CD4-positive, alpha-beta T cell treated with Interferon alpha-2 for 1 hour (primary cell): ENCODE measurements at places on chromosomes 2 and 18.
A peak's percentile ranks its signal among the peaks of the same experiment; 100 is the strongest.

GRCh38 chr2:225010804-225011203, 31.5 kb downstream of the DOCK10 start:
- no peak for DNase-seq

DNA sequence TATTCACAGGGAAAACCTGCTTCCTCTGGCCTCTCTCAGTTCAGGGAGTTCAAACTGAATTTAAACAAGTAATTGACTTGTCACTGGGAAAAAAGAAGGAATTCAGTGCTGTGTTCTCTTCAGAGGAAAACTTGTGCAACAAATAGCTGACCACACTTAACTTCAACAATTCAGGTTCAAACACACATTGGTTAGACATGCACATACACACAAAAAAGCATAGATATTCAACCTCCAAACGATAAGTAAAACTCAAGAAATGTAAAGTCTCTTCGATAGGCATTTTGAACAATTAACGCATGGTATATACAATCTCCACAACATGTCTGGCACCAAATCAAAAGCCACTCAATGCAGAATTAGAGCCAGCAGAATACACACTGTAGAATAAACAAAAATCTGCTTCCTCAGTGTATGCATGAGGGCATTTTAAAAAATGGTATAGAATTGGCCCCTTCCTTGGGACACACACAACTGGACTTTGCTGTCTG, 269.0 kb downstream of the TCF4 start:
- no peak for DNase-seq

GRCh38 chr18:36386150-36386920, 88.8 kb downstream of the FHOD3 start:
- no peak for DNase-seq

GRCh38 chr2:10271946-10272345, 30.8 kb upstream of the HPCAL1 start:
- DNase-seq = no peak

DNA sequence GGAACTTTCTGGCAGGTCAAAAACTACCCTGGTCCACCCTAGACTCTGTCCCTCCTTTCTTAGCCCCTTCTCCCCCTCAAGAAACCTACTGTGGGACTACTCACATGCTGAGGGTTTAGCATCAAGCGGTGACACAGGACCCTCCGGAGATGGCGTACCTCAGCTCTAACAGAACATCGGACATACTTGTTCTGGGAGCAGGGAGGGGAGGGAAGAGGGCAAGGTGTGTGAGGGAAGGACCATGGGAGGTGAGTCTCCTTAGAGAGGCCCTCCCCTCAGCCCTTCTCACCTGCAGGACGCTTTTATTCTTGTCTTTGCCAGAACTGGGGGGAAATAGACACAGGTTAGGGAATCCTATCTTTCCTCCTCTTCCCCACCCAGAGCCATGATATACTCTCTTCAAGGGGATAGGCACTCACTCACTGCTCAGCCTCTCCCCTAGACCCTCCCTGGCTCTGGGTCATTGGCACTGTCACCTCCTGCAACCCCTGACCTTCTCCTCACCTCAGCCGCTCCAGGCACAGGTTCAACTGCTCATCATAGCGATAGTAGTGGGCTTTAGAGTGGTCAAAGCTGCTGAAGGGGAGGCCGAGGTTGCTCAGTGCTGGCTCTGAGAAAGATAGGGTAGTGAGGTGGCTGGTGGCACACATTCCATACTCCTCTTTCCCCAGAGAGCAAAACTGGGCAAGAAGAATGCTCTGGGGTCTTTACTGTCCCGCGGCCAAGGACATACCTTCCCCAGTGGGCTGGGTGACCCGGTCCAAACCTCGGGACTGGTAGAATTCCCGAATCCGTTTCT, 1.8 kb downstream of the PCGF1 start:
- no peak for DNase-seq

DNA sequence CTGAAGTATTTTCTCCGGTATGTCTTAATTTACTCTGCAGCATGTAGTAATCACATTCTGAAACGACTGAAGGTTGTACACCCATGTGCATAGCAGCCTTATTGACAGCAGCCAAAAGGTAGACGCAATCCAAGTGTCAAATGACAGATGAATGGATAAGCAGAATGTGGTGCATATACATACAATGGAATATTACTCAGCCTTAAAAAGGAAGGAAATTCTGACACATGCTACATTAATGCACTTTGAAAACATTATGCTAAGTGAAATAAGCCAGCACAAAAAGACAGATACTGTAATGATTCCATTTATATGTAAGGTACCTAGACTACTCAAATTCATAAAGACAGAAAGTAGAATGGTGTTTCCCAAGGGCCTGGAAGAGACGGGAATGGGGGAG, 88.0 kb upstream of the EFEMP1 start:
- no peak for DNase-seq

GRCh38 chr2:237122214-237122666, 36.6 kb downstream of the COPS8 start:
- DNase-seq = peak; percentile 3

- DNase-seq = no peak
These were observed 459.3 kb downstream of the MBD2 start for GRCh38 chr18:53765211-53765610.

- no peak for DNase-seq
These were observed 60.3 kb upstream of the DYNC1I2 start for GRCh38 chr2:171626949-171627348.

- DNase-seq = no peak
These were observed 74.6 kb upstream of the UNC80 start for GRCh38 chr2:209696836-209697711.

- no peak for DNase-seq
These were observed 58.9 kb upstream of the SLC1A4 start for GRCh38 chr2:64930258-64930671.

DNA sequence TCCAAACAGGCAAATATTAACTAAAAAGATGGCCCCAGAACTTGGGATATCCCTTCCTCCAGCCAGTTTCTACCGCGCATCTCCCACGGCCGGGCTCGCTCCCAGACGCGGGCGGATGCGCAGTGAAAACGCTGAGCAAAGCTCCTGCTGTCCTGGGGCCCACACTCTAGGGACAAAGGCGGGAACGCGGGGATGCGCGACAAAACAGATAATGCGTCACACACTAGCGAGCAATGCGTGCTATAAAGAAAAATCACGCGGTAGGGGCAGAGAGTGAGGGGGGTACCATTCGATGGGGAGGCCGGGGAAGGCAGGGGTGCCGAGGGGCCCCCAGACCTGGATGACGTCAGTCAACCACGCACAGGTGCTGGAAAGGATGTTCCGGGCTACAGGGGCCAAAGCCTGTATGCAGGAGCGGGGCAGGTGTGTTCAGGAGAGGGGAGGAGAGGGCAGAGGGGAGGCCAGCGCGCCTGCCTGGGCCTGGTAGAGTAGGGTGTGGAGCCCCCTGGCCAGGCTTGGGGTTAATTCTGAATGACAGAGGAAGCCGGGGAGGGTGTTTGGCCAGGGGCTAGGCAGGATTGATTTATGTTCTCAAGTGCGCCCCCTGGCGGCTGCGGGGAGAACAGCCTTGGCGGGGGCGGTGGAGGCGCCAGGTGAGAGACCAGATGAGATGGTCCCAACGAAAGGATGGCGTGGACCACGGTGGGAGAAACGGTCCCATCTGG, 14.9 kb upstream of the ITM2C start:
- DNase-seq = peak; percentile 55

- no peak for DNase-seq
These were observed 135.5 kb downstream of the PDE1A start for GRCh38 chr2:182291296-182291695.

GRCh38 chr18:79026491-79026890, 42.7 kb upstream of the ATP9B start:
- no peak for DNase-seq

- DNase-seq = no peak
These were observed 132.8 kb upstream of the TMEFF2 start for GRCh38 chr2:192327576-192327975.

DNA sequence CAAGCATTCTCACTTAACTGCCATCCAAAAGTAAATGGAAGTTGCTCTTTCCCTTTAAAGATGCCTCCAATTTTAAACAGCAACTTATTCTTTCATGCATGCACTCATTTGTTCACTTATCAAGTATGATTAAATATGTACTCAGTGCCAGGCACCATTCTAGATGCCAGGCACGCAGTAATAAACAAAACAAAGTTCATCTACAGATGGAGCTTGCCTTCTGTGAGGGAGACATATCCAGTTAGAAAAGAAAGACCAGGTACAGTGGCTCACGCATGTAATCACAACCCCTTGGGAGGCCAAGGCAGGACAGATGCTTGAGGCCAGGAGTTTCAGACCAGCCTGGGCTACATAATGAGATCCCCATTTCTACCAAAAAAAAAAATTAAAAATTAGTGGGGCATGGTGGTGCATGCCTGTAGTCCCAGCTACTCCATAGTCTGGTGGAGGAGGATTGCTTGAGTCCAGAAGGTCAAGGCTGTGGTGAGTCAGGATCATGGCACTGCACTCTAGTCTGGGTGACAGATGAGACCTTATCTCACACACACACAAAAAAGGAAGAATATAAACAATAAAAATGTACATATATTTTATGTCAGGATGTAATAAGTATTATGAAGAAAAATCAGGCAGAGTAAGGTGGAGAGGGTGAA, 19.2 kb upstream of the CCDC141 start:
- DNase-seq = no peak

- DNase-seq = no peak
These were observed 42.3 kb downstream of the XRCC5 start for GRCh38 chr2:216151313-216152025.

- DNase-seq = no peak
These were observed 330.6 kb upstream of the SKOR2 start for GRCh38 chr18:47582093-47582492.

DNA sequence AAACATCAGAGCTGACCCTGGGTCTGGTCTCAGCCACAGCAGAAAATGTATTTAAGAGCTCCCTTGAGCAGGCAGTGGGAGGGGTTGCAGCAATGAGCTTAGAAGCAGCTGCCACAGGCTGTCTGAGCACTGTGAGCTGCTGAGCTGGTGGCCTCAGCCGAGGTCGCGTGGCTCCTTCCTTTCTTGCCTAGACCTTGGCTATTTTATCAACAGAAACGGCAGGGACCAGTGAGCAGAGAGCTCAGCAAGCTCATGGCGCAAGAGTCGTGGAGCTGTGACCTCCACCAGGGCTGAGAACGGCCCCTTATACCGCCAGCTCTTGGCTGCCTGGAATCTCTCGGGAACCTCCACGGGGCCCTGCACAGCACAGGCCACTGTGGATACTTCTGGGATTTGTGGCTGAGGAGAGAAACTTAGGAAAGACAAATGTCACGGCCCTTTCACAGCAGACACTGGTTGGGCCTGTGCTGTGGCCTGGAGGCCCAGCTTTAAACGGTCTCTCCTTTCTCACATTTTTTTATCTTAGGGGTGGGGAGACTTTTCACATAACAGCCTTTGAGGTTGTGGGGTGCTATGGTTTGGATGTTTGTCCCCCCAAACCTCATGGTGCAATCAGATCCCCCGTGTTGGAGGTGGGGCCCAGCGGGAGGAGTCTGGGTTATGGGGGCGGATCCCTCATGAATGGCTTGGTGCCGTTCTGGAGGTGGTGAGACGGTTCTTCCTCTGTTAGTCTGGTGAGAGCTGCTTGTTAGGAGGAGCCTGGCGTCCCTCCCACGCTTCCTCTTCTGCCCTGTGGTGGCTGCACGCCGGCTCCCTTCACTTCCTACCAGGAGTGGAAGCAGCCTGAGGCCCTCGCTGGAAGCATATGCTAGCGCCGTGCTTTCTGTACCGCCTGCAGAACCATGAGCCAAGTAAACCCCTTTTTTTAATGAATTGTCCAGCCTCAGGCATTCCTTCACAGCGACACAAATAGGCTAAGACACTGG, 1.7 kb downstream of the ALLC start:
- DNase-seq = no peak

GRCh38 chr2:88870267-88870839, 178.9 kb downstream of the RPIA start:
- DNase-seq = no peak

DNA sequence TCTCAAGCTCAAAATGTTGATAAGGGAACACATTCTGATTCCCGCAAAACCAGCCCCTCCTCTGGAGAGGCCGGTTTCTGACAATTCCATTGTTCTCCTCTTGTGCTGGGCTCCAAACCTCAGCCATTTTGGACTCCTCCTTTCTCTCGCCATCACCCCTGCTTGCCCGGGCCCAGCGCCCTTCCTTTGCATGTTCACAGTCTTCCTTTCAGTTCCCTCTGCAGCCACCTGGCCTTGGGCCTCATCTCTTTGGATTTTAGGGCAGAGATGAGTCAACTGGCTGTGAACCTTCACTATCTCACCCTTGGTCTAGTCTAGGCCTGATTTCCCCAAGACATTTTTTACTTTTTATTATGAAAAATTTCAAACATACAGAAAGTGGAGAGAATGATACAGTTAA, 155.9 kb upstream of the MAP3K20 start:
- DNase-seq = no peak

- DNase-seq = no peak
These were observed 44.8 kb upstream of the MEIS1 start for GRCh38 chr2:66390152-66390551.

GRCh38 chr2:218569661-218570500, 1.2 kb downstream of the CNOT9 start:
- peak; percentile 56 for DNase-seq

GRCh38 chr2:74742471-74742870, 88.4 kb downstream of the SEMA4F start:
- DNase-seq = no peak

DNA sequence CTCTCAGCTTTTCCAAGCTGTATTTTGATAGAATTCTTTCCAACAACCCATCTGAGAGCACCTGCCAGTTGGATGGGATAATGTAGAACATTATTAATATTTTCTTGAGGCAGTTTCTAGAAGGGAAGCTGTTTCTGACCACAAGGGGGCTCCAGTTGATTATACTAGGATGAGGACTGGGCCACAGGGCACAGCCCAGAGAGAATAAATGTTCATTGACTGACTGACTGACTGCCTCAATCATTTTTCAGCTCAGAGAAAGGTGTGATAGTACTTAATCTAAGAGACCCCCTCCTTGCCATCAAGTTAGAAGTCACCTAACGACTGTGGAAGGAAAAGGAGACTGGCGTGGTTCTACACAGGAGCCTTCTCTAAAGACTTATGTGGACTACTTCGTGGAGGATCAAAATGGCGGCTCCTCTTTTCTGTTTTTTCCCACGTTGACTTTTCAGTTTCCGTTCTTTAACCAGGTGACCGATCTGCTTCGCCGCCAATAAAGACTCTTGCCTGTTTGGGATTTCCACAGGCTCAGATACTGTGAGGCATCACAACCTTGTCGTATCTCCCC, 31.9 kb upstream of the CREG2 start:
- peak; percentile 61 for DNase-seq

- no peak for DNase-seq
These were observed 39.1 kb upstream of the FIGN start for GRCh38 chr2:163774862-163775261.

DNA sequence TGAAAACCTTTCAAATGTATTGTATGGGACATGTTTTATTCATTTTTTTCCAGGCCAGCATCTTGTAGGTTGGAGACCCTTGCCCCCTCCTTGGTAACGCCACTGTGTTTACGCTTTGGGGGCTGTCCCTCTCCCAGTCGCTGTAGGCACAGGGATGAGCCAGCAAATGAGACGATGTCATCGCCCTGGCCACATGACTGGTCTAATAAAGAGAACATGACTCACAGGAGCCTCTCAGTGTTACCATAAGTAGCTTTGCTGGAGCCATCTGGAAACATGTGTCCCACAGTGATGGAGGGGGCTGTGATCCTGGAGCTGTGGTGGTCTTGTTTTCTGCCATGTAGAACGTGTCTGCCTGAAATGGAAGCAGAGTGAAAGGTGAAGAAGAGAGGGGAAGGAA, 78.9 kb downstream of the CD8B2 start:
- DNase-seq = no peak

- DNase-seq = no peak
These were observed 63.4 kb downstream of the MYO5B start for GRCh38 chr18:50131591-50131990.
